ENCODE measurements at places on chromosomes 7 and 10. TPM values are rescaled to one million over a fixed set of nuclear protein-coding genes. Genes with fewer than 3 reads are reported as not detected.

GRCh38 chr7:156224833-156225225, 412.6 kb upstream of the SHH start:
- no peak for DNase-seq

DNA sequence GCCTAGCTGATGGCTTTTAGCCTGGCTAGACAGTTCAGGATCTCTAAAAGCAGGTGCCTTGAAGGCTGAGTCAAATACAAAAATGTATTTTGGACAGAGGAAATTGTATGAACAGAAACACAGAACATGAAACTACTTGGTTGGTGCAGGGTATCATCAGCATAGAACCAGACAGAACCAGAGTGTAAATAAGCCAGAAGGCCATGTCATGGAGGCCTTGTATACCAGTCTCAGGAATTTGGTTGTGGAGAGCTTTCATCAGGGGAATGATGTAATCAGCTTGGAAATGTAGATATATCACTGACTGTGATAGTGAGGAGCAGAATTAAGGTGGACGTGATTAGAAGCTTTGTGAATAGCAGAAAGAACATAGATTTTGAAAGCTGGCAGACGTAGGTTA, 82.9 kb downstream of the CFTR start:
- DNase-seq, result no peak

DNA sequence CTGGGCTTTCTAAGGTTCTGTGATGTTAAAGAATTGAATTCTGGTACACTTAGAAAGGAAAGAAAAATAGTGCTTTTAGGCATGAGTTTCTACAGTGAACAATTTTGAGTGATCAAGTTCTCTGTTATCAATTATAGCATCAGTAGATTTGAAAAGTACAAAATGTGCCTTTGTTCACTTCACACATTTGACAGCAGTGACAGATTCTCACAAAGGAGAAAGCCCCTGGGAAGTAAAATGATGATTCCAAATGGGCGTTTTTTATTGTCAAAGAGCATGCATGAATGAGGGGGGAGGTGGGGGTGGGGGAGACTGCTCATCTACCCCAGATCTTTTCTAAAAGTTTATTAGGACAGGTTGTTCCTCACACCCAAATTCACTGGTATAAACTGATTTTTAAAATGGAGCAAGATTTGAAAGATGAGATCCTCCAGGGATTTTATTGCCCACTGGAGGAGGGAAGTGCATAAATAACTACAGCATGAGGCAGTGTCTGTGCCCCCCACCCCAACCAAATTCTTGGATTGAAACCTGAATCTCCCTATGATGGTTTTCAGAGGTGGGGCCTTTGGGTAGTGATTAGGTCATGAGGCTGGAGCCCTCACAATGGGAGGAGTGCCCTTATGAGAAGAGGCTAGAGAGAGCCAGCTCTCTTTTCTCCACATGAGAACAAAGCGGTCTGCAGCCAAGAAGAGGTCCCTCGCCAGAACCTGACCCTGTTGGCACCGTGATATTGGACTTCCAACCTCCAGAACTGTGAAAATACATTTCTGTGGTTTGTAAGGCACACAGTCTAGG, 79.5 kb downstream of the AOAH start:
- no peak for DNase-seq

The CCDC172 gene
- not detected for total RNA-seq

DNA sequence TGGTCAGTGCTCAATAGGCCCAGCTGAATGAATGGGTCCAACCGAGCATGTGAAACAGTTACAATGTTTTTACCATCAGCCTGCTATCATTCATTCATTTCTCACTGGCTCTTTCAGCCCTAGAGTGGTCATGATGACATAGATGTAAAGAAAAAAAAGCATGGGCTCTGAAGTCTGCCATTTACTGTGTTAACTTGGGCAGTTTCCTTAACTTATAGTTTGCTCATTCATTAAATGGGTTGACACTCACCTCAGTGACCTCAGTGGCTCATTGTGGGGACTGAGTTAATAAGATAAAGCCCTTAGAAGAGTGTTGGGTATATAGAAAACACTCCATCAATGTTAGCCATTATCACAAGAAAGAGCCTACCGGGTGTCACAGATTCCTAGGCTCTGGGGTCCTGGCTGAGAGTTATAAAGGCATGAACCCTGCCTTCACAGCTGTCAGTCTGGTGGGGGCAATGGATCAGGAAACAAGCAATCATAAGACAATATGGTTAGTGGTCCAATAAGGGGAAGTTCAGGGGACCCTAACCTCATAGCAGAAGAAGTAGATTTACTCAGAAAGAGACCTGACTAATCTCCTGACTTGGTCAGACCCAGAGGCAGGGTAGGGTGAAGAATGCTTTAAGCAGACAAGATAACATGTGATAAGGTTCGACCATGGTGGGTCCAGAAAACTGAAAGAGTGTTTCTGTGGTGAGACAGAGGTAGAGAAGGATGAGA, 29.7 kb upstream of the GPAM start:
- no peak for DNase-seq

The TRPV5 gene
- not detected for total RNA-seq

The TRUB1 gene
- 56.4 TPM for total RNA-seq

- DNase-seq, result peak; percentile 88
Observed at GRCh38 chr10:81127931-81128330, 590.2 kb downstream of the SH2D4B start.

The PILRA gene
- total RNA-seq, result 2.0 TPM

The PNPLA8 gene
- total RNA-seq, result 60.2 TPM

- DNase-seq, result no peak
Observed at GRCh38 chr10:61888744-61889143, 12.8 kb upstream of the ARID5B start.

The WNT8B gene
- not detected for total RNA-seq

GRCh38 chr7:2054927-2055326, 177.8 kb downstream of the MAD1L1 start:
- DNase-seq, result no peak

DNA sequence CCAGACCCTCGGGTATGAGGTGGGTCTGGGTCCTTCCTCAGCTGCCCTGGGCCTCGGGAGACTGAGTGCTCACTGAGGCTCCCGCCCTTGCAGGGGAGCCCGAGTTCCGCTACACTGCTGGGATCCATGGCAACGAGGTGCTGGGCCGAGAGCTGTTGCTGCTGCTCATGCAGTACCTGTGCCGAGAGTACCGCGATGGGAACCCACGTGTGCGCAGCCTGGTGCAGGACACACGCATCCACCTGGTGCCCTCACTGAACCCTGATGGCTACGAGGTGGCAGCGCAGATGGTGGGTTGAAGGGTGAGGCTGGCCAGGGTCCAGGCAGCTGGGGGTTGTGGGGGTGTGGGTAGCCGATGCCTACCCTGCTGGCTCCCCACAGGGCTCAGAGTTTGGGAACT, 7.6 kb downstream of the AEBP1 start:
- no peak for DNase-seq

GRCh38 chr7:44220046-44220357, 19.2 kb downstream of the YKT6 start:
- no peak for DNase-seq

The C10orf62 gene
- total RNA-seq, result 0.35 TPM

The GCK gene
- 0.10 TPM for total RNA-seq

- DNase-seq, result peak; percentile 92
Observed at GRCh38 chr7:106681815-106682495, 21.0 kb upstream of the CCDC71L start.

GRCh38 chr10:20670579-20670978, 226.5 kb downstream of the NEBL start:
- DNase-seq, result no peak

The ZPBP gene
- total RNA-seq, result not detected

- DNase-seq, result no peak
Observed at GRCh38 chr10:69668721-69669120, 38.7 kb downstream of the FAM241B start.

DNA sequence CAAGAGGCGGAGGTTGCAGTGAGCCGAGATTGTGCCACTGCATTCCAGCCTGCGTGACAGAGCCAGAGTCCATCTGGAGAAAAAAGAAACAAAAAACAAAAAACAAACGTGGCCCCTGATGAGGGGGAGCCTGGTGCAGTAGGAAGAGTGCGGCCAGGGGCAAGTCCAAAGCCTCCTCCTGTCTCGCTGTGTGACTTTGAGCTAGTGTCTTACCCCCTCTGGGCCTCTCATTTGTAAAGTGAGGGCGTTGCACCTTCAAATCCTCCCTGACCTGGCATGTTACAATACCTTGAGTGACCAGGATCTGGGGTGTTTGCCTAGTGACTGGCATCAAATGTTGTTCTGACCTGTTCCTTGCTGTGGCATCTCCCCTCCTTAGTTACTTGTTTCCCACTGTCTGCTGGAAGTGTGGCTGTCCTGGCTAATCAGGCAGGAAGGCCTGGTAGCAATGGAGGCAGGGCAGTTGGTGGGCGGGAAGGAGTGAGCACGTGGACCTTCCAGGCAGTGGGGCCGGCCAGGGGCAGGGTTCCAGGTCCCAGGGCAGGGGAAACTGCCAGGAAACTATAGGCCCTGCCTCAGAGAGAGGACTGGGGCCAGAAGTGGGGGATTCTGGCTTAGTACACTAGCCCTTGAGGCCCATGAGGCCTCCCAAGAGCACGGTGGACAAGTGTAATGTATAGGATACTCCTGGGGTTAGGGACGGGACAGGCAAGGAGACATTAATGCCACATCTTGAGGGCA, 24.5 kb upstream of the GOLGA7B start:
- no peak for DNase-seq

All from renal cortical epithelial cell (primary cell).